SW480 (cell line): ENCODE measurements at places on chromosomes 5 and 9.
A peak's percentile ranks its signal among the peaks of the same experiment; 100 is the strongest.

GRCh38 chr9:2817999-2818803, 25.7 kb downstream of the PUM3 start:
- no peak for DNase-seq

- DNase-seq, result no peak
These were observed 53.8 kb downstream of the SREK1 start for GRCh38 chr5:66197764-66198405.

DNA sequence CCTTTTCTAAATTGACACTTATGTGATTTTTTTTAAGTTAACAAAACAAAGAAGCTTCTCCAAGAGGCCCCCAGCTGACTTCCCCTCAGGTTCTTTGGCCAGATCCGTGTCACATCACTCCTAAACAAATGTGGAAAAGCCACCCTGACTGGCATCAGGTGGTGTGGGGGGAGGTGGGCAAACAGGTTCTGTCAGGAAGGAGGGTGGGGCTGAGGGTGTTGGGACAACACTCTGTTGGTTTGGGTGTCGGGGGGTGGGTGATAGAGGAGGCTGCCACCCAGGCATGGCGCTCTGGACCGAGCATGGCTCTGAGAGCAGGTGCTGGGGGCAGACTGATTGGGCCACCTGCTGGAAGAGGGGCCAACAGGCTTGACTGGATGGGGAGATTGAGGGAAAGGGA, 210.9 kb downstream of the HSPA4 start:
- DNase-seq, result no peak

- DNase-seq, result no peak
These were observed 729 bp upstream of the HAND1 start for GRCh38 chr5:154478752-154479159.

DNA sequence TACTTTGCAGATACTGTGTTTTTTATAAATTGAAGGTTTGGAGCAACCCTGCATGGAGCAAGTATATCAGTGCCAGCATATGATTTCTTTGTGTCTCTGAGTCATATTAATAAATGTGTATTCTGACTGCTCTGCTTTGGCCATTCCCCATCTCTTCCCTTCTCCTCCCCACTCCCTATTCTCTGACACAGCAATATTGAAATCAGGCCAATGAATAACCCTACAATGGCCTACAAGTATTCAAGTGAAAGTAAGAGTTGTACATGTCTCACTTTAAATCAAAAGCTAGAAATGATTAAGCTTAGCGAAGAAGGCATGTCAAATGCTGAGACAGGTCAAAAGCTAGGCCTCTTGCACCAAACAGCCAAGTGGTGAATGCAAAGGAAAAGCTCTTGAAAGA, 82.2 kb upstream of the TLX3 start:
- DNase-seq, result no peak

DNA sequence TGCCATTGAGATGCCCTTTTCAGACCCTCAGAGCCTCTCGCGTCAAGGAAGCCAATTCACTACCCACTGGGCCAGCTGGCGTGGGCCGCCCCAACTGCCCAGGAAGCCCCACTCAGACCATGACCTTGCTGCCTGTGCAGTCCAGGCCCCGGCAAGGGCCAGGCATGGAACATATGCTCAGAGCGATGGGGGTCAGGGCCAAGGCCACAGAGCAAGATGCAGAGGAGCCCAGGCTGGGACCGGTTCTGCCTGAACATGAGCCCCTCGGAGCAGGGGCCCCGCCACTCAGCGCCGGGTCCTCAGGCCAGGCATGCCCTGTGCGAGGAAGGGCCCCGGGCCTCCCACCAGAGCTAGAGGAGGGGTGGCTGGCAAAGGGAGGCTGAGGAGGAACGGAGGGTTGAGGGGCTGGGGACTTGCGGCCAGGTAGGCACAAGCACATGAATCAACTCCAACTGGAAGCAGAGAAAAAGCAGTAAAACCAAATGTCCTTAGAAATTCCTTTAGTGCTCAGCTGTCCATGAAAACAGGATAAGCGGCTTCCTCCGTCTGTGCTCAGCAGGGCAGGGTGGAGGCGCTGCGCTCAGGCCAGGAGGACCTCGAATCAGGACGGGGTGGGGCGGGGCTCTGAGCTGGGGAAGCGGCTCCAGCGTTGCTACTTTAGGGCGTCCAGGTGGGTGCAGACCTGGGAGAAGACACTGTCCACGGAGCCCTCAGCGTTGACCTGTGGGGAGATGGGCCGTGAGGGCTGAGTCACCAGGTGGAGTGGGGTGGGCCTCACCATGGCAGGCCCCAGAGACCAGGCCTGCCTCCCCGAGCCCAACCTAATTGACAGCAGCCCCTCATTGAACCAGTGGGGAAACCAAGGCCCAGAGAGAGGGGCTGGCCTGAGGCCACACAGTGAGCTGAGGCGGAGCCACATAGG, 9.9 kb downstream of the AK1 start:
- DNase-seq, result no peak

DNA sequence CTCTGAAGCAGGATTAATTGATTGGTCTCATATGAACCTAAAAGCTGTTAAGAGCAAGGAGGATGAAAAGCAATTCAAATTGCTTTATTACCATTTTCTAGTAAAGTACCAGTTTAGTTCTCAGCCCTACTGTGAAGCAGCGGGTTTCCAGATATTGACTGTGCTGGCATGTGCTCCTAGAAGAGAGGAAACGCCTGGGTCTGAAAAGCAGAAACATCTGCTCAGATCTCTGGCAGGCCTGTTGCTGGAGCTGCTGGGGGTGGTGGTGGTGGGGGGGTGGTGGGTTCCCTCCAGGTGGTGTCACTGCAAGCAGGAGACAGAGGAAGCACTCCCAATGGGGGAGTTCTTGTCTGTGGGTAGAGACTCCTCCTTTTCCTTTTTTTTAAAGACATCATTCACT, 105.5 kb upstream of the ZNF462 start:
- DNase-seq, result no peak

DNA sequence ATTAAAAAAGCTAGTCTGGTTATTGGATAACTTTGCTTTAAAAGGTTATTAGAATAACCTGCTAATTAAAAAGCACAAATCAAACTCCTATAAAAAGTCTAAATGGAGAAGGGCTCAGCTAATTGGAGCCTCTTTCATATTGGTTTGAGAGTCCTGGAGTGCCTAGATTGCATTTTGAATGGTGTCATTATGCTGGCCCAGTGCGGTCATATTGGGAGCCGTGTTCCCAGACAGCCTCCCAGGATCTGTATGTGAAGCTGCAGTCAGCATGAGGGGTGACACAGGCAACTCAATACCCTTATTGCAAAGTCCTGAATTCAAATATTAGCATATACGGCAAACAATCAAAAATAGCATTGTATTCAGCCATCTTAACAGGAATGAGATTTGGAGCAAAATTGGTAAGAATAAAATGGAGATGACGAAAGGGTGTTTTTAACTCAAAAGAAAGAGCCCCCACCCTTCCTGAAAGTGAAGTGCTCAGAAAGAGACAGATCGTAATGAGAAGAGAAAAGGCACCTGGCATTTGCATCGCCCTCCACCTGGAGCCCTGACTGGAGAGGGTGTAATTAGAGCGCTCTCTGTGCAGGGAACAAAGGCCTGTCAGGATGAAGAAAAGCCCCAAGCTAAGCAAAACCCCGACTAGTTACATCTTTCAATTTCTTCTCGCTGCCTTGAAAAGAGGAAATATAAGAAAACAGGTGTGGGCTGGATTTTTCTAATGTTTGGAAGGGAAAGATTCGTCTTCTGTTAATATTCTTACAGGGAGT, 621.0 kb upstream of the ADAMTS16 start:
- no peak for DNase-seq

DNA sequence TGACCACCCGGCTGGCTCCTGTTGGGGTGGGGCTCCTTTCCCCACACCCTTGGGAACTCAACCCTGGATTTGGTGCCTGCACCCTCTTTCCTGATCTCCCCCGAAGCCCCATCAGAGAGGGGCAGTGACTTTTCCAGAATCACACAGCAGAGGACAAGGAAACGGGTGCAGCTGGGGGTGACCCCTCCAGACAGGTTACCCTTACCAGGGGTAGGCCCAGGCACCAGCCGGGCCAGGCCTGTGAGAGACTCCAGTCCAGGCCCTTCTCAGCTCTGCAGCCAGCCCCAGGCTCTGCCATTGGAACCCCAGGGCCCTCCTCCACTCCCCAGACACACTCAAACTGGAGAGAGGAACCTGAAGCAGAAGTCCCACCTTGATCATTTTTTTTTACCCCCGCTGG, 19.0 kb upstream of the PHYHD1 start:
- DNase-seq, result no peak

GRCh38 chr9:133162861-133163503, 732 bp downstream of the GBGT1 start:
- DNase-seq, result no peak

DNA sequence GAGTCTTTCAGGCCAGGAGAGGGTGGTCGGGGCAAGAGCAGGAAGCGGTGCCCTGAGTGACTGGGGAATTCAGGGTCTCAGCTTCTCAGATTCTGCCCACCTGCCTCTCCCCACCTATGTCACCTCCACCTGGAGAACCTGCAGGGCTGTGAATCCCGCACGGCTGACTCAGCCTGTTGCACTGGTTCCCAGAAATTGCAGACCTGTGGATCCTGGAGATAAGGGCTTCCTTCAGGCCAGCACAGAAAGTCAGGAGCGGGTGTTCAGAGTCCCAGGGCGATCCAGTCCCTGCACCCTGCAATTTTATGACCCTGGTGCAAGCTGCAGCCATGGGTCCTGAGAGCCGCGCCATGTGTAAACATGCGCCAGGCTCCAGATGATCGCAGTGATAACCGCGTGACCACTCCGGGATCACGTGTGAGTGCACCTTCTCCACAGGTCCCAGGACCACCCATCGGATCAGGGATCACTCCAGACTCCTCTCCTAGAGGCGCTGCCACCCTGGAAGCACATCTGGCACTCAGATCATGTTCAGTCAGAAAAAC, 17.8 kb downstream of the IRX4 start:
- no peak for DNase-seq

DNA sequence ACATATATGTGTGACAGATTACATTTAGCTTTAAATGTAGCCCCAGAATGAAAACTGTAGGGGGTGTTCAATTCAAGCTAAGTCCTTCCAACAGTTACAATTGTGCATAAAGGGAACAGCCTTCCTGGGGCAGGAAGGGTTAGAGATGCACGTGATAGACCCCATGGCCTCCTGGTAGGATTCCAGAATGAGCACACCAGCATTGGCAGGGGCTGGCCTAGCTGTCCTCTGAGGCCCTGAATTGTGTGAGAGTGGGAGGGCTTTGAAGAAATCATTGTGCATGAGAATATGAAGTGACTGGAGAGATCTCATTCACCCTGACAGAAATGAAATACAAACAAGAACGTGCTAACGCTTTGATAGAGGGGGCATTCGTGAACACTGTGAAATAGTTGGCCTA, 663.8 kb upstream of the KLF4 start:
- no peak for DNase-seq

DNA sequence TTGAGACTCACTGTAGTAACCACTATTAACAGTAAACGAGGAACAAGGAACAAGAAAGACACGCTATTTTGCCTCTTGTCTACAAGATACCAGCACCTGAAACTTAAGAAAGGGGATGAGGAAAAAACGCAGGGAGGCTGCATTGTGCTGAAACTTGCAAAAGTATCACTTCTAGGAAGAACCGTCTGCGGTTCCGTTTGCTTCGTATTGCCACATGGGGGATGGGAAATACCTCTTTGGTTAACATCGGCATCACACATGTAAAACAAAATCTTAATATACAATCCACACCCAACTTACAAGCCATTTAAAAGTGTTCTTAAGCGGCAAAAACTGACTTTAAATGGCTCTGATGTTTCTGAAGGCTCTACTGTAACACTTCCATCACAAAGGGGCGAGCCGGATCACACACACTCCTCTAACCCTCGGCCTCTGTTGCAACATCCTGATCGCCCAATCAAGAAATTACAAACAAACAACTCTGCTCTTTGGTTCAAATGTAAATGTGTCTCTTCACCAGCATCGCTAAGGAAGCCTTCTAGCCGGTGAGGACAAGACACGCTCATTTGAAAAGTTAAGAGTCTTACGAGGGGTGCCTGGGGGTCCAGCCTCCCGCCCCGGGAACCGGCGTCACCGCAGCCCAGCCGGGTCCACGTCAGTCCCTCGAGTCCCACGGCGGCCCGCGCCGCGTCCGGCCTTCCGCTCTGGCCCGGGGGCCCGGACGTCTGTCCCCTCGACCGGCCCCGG, 621 bp downstream of the SEC16A start:
- DNase-seq, result peak; percentile 33

GRCh38 chr9:18404434-18405029, 69.4 kb upstream of the ADAMTSL1 start:
- DNase-seq, result no peak

- no peak for DNase-seq
These were observed 86.0 kb upstream of the FER start for GRCh38 chr5:108661590-108662219.

DNA sequence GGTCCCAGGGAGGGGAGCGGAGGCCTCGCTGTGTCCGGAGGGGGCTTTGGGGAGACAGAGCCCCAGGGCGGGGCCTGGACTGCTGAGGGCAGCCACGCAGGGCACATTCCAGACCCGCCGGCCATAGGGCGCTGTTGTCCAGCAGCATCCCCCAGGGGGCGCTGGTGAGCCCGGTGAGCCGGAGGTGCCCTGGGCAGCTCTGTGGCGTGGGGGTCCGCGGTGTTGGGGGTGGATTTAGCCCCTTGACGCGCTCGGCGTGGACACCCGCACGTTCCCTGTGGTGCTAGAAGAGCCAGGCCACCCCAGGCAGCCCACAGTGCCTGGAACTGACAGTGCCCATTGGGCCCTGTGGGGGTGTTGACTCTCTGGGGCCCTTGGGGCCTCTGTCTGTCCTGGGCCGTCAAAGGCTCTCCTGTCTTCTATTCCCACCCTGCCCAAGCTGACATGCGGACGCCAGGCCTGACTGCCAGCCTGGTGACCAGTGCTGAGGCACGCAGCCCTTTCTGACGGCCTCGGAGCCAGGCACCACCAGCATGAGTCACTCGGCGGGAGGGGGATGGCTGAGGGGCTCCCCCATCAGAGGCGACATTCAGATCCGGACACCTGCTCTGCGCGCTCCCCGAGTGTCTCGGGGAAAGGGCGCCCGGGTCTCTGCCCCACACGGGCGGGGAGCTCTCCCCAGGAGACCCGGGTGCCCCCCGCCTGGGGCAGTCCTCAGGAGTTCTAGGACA, 23.9 kb downstream of the TPPP start:
- no peak for DNase-seq

- no peak for DNase-seq
These were observed 22.1 kb upstream of the GABRA6 start for GRCh38 chr5:161663431-161663830.

DNA sequence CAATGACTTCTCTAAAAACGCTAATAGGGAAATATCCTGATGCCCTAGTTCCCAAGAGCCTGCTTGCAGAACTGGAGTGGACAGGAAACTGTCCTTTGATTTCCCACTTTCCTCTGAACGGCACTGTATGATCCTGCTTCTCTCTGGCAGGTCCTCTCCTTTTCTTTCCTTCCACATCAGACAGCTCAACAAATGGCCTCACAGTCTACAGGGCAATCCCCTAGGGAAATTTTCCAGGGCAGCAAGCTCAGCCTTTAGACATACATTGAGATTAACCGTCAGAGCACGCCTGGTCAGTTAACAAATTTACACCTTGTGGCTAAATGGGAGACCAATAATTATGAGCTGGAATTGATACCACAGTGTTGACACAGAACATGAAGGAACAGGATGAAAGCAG, 164.9 kb downstream of the SLC24A2 start:
- no peak for DNase-seq
